Hepatocyte (in vitro differentiated cells): ENCODE measurements at places on chromosomes 16 and 17. TPM values are rescaled to one million over a fixed set of nuclear protein-coding genes. Genes with fewer than 3 reads are reported as not detected.

Gene TXNDC17
- 366 and 406 TPM in 2 replicates for polyA plus RNA-seq

Gene SCIMP
- polyA plus RNA-seq, result 0.07 and 0.57 TPM in 2 replicates

Gene TRIM65
- polyA plus RNA-seq, result 10.7 and 16.8 TPM in 2 replicates

Gene RHBDL3
- polyA plus RNA-seq, result 0.18 and 0.28 TPM in 2 replicates

Gene MPP3
- polyA plus RNA-seq, result 5.1 and 10.9 TPM in 2 replicates

Gene GAS2L2
- polyA plus RNA-seq, result not detected in 2 replicates

Gene GAA
- 43.1 and 55.8 TPM in 2 replicates for polyA plus RNA-seq

Gene BEAN1
- 1.3 and 1.8 TPM in 2 replicates for polyA plus RNA-seq

Gene GRIN2A
- 0.05 and 1.1 TPM in 2 replicates for polyA plus RNA-seq

Gene ODAD4
- 0.75 and 0.76 TPM in 2 replicates for polyA plus RNA-seq

Gene MYL4
- 28.6 and 28.7 TPM in 2 replicates for polyA plus RNA-seq

Gene KRT17
- 118 and 145 TPM in 2 replicates for polyA plus RNA-seq

Gene C16orf54
- polyA plus RNA-seq, result 0.16 and 0.52 TPM in 2 replicates

Gene CXCL16
- 73.2 and 82.5 TPM in 2 replicates for polyA plus RNA-seq

Gene PYY
- polyA plus RNA-seq, result 0.28 and 16.9 TPM in 2 replicates

Gene DHRS7C
- 0.19 TPM in 1 of 2 replicates, not detected in the other for polyA plus RNA-seq

Gene BCL6B
- 0.95 and 1.1 TPM in 2 replicates for polyA plus RNA-seq

Gene HIGD1B
- polyA plus RNA-seq, result 0.57 TPM in 1 of 2 replicates, not detected in the other
